ENCODE measurements at places on chromosomes 3 and 15.

DNA sequence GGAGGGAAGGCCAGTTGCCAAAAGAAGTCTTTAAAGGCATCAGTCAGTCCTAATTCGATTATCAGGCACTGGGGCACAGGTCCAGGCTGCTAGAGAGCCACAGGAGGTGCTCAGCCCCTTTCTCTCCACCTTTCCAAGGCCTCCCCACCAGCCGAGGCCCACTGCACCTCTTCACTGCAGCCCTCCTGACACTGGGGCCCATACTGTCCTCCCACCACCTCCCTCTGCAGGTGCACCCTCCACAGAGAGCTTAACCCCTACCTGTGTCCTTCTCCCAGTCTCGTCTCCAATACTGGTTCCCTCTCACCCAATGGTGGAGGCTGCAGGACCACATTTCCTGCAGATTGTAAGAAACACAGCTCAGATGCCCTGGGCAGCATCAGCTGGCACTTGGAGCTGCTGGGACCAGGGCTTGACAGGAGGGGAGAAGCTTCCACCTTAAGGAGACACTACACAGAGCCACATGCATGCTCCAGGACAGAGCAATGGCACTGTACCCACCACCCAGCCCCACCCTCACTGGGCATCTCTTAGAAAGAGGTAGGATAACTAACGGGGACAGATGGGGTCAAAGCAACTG lies 81.6 kb upstream of the PRR20G start:
- no peak for DNase-seq

DNA sequence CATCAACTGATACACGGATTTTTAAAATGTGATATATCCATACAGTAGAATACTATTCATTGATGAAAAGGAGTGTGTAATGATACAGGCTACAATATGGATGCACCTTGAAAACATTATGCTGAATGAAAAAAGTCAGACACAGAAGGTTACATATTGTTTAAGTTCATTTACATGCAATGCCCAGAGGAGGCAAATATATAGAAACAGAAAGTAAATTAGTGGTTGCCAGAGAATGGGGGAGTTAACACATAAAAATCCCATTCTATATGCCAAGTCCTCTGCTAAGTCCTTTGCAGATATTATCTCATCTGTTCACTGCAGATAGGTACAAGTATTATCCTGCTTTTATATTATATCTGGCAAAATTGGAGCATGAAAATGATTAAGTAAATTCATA lies 22.1 kb upstream of the CDIN1 start:
- no peak for DNase-seq

DNA sequence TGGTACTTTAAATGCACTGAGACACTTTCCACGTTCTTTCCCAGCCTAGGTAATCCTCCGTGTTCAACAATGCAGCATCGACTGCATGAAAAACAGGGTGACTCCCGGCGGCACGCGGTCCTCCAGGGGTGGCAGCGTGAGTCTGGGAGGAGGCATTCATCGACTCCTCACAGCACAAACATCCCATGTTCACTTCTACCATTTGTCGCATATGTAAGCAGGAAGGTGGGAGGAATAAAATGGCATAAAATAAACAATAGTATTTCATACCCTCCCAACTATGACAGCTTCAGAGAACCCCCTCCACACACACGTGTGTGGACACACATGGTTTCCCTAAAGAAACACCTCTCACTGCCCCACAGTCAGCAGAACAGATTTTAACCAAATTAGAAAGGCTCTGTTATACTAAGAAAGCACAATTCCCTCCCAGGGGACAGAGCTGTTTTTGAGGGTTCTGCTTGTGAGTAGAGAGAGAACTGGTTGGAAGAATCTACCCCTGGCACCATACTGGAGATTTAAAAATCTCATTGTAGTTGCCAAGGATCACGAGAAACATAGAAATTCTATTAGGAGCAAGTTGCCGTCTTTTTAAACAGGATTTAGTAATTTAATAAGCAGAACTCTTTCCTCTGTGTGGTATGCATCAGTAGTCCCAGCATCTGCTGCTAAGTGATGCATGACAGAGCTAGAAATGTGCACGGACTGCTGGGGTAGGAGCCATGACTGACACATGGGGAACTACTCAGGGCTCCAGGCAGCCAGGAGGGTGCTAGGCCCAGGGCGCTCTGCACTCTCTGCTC lies 6.0 kb downstream of the FAM43A start:
- DNase-seq, result no peak

DNA sequence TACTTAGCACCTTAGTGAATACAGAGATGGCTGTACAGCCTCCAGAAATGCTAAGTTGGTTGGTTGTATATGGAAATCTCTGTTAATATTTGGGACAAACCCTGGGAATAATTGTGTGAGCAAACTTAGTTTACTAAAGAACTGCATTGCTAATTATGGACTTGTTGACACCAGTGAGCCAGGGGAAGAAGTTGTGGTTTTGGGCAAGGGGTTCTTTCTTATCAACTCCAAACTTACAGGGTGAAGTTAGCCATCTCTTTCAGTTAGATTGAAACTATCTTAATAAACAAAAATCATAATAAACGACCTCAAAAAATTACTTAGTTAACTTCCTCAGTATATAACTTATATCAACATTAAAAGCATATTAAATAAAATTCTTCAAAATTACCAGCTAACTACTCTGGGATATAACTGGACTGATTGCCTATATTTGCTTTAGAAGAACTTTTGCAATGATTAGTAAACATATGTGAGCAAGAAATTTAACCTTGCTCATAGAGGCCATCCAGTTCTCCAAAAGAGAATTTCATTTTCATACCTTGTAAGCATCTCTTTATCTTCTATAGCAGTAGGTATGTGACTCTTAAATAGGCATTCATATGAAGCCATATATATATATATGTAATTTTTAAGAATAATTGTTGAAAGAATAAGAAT lies 24.7 kb downstream of the MBNL1 start:
- DNase-seq, result no peak

GRCh38 chr3:191366675-191367074 lies 36.3 kb upstream of the UTS2B start:
- DNase-seq, result no peak

- no peak for DNase-seq
These were observed 480.7 kb upstream of the THBS1 start for GRCh38 chr15:39100106-39100660.

DNA sequence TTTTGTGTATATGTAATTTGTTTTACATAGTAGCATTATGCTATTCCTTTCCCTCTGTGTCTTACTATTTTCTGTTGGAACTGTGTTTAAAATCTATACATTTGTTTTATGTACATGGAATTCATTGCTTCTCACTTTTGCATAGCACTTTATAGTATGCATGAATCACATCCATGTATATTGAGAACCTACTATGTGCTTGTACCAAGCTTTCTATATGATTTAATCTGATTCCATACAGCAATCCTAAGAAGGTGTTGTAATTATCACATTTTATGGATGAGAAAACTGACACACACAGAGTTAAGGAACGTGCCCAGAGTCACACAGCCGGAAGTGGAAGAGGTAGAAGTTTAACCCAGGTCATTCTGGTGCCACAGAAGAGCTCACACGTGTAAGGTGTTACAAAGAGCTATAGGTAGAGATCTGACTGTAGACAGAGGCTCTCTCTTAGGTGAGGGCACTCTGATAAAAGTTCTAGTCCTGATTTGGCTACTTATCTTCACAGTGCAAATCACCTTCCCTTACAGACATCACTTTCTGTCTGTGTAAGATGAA lies 3.5 kb upstream of the SMAD3 start:
- DNase-seq, result no peak

DNA sequence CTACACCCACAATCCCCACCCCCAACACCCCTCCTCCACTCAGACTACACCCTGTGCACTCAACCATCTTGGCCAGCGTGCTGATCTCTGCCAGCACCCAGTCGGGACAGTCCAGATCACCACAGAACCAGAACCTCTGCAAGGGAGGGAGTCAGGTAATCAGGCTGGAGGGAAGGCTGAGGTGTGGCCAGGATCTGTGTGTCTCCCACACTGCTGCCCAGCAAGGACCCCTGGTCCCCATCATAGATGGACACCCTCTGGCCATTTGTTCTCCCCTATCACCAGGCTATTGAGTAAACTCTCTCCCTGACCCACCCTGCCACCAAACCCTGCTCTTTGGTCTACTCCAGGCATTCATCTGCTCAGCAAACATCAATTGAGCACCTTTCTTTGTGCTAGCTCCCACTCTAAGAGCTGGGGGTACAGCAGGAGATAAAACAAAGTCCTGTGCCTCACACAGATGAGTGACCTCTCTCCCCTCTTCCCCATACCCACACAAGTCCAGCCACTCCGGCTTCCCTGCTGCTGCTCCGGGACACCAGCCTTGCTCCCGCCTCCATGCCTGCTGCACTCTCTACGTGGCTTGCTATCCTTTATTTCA lies 134.8 kb downstream of the TBC1D2B start:
- DNase-seq, result no peak

GRCh38 chr15:88021601-88022000 lies 234.9 kb downstream of the NTRK3 start:
- no peak for DNase-seq

GRCh38 chr15:62770111-62770660 lies 272.4 kb upstream of the TPM1 start:
- DNase-seq, result no peak

GRCh38 chr3:11238880-11239279 lies 33.3 kb upstream of the ATG7 start:
- no peak for DNase-seq

DNA sequence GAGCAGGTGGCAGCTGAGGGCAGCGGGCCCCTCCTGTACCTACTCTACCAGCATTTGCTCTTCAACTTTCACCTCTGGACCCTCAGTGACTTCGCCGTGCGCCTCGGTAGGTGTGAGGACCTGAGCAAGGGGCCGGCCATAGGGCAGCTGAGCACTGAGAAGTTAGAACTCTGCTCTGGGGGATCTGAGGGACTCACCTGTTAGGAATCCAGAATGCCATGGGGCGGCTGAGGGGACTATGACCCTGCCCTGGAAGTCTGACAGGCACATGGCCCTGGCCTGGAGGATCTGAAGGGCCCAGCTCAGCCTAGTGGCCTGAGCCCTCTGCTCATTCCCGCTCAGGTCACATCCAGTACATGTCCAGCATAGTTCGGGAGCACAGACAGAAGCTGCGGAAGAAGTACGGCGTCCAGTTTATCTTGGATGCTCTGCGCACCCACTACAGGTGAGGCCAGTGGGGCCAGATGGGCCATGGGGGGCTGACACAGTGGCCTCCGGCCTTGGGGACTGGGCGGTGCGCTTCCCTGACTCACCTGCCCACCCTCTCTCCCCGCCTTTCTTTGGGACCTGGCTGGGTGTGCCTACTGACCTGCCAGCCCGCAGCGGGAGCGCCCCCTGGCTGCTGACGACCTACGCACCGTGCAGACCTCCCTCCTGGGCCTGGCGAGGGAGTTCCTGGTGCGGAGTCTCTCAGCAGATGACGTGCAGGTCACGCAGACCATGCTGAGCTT lies 18.8 kb downstream of the NBEAL2 start:
- DNase-seq, result no peak

DNA sequence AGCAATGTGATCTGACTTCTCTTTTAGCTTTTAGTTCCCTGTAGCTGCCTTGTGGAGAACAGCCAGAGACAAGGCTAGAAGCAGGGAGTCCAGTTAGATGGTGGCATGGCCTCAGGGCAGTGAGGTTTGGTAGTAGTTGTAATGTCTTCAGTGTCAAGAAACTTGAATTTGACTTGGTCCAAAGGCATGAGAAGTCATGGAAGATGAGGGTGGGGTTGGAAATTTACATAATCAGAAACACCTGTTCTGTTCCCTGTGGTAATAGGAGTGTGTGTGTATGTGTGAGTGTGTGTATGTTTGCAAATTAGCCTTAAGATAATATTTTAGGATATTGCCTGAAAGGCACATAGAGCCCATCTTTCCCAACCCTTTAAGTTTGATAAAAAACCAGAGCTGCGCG lies 55.2 kb upstream of the GCNT3 start:
- DNase-seq, result no peak

DNA sequence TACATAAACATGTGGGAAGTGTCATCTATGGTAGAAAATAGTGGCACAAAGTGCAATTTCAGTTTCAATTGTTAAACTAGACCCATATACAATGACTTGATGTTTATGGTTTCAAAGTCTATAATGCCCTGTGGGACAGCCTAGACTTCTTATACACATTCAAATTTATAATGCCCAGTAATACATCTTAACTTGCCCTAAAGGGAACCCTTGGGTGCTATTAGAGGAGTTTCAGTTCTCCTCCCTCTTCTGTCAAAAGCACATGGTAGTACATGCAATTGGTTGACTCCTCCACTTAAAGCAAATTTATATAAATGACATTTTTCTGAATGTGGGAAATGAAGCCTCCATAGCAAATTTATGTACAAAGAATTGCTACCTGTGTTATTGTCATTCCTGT lies 30.2 kb upstream of the OR5K4 start:
- DNase-seq, result no peak

GRCh38 chr3:128194843-128195242 lies 41.6 kb downstream of the EEFSEC start:
- no peak for DNase-seq

GRCh38 chr3:137071104-137071503 lies 113.3 kb downstream of the IL20RB start:
- no peak for DNase-seq

DNA sequence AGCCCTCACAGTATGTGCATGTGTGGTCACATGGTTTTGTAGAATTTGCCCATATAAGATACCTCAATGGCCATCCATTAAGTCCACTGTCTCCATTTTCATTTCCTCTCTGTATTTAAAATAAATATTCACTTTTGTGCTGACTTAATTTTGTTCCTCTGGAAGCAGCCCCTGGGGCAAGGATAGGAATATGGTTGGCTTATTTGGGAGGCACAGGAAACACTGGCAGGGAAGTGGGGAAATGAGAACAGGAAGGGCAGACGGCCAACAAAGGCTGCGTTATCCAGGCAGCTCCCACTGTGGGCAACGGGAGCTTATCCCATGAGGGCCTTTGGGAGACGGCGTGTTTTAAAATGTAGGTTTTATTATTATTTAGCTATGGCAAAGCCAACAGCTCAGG lies 148.6 kb downstream of the SHQ1 start:
- no peak for DNase-seq

- DNase-seq, result no peak
These were observed 7.7 kb downstream of the TSPAN3 start for GRCh38 chr15:77063249-77063648.

GRCh38 chr3:191019855-191020254 lies 157.4 kb upstream of the GMNC start:
- no peak for DNase-seq

DNA sequence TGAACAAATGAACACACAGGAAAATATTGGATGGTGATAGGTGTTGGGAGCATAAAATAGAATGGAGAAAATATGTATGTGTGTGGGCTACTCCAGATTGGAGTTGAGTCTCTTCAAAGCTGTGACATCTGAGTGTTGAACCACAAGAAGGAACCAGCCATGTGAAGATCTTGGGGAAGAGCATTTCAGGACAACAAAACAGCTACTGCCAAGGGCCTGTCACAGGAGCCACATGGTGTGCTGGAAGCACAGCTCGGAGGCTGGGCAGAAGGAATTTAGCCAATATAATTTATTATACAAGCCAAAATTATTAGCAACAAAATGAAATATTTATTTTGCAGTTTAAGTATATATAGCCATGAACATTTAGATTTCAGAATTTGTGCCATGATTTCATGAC lies 108.3 kb upstream of the FGF7 start:
- no peak for DNase-seq
